ENCODE measurements at places on chromosomes 12 and 14. TPM values are rescaled to one million over a fixed set of nuclear protein-coding genes. Genes with fewer than 3 reads are reported as not detected.

Gene DNAI7
- not detected for total RNA-seq

Gene GDF3
- not detected for total RNA-seq

DNA sequence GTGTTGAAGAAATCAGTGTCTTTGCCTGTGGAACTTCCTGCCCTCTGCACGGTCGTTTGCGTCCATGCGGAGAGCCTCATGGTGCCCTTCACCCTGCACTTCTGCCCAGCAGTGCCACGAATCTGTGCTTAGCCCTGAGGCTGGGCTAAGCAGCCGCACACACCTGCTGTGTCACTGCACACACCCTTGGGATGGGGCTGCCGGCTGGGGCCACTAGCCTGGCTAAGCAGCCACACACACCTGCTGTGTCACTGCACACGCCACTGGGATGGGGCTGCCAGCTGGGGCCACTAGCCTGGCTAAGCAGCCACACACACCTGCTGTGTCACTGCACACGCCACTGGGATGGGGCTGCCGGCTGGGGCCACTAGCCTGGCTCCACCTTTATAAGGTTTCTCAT, 188.5 kb downstream of the KIF26A start:
- DNase-seq, result no peak

- DNase-seq, result peak; percentile 63
These were observed 1.2 kb downstream of the KHNYN start for GRCh38 chr14:24430682-24431568.

Measured in OCI-LY7 (cell line).